HCEC 1CT (cell line): ENCODE measurements at places on chromosomes 11 and 22.

GRCh38 chr11:66373265-66373664, 1.7 kb upstream of the SLC29A2 start:
- DNase-seq: no peak

- DNase-seq: peak; percentile 64
Measured at GRCh38 chr22:40176921-40177737, 596 bp upstream of the TNRC6B start.

GRCh38 chr11:116217006-116217405, 555.8 kb downstream of the BUD13 start:
- no peak for DNase-seq

GRCh38 chr11:36741515-36741914, 143.5 kb upstream of the RAG2 start:
- no peak for DNase-seq

- no peak for DNase-seq
Measured at GRCh38 chr11:65266210-65266609, 4.4 kb downstream of the POLA2 start.

- peak; percentile 31 for DNase-seq
Measured at GRCh38 chr11:44814881-44815592, 88.3 kb downstream of the TSPAN18 start.

- DNase-seq: no peak
Measured at GRCh38 chr11:128179039-128179438, 408.3 kb downstream of the ETS1 start.

DNA sequence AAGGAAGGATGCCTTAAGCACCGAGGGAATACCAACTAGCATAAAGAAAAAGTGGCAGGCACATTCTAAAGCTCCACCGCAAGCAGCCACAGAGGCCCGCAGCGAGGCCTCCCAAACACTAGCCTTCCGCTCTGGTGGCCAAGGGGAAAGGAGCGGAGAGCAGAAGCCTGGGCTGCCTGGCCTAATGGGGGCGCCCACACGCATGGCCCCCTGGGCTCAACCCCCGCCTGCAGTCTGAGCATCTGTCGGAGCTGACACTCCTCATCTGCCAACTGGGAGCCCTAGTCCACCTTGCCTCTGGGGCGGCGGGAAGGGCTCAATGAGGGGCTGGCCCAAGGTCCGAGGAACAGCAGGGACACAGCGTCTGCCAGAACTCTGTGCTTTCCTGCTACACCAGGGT, 50.1 kb upstream of the WNT11 start:
- no peak for DNase-seq

- no peak for DNase-seq
Measured at GRCh38 chr11:69439127-69439526, 42.3 kb upstream of the LINC01488 start.

DNA sequence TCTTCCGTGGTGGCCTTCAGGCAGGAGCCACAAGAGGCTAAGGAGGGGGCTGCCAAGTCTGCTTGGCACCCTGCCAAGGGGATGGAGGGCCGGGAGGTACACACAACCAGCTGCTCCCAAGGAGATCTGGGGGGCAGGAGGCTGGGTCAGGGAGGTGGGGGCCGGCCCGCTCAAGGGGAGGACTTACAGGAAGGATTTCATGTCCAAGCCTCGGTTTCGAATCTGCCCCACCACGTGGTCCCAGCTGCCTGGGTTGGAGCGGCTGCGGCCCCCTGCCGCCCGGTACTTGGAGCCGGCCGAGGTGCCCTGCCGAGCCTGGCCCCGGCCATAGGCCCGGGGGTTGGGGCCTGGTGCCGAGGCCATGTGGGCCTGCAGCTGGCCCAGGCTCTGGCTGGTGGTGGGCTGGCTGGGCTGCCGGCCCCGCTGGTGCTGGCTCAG, 33.5 kb downstream of the LRRC10B start:
- no peak for DNase-seq

- DNase-seq: no peak
Measured at GRCh38 chr11:128941110-128941509, 1.6 kb downstream of the TP53AIP1 start.

DNA sequence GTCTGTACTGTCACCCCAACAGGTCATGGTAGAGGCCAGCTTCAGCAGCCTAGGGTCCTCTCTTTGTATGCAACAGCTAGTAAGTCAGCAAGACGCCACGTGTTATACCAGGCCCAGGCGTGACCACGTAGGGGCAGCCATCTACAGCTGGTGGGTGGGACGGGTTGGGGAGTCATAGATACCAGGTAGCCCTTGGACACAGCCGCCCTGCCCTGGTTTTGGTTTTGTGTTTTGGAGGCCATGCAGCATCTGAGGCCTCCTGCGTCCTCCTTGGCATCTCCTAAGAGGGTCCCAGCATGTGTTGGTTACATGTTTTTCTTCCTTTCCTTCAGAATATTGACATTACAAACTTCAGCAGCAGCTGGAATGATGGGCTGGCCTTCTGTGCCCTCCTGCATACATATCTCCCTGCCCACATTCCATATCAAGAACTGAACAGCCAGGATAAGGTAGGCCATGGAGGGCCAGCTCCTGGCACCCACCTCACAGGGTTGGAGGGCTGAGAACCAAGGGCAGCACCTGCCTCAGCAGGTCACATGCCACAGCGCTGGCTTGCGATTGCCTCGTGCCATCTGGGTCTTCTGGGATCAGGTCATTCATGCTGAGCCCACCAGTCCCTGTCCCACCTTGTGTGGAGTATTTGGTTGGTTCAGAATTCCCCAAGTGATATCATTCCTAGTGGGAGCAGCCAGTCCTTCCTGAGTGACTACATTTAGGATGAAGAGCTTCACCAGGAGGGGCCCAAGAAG, 16.0 kb upstream of the ADORA2A start:
- DNase-seq: no peak

DNA sequence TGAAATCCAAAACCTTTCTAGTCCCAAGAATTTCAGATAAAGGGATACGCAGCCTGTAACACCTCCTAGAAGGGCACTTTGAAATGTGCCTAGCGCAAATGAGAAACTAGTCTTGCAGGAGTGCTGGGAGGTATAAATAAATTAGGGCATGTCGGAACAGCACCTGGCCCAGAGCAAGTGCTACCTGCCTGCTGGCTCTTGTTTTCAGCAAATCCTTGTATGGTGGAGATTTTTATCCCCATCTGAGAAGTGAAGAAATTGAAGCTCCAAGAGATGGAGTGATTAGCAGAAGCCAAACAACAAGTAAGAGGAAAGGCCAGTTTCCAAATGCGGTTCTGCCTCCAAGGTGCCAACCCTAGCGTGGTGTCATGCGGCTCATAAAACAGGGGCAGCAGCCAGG, 36.7 kb upstream of the TFIP11 start:
- no peak for DNase-seq

GRCh38 chr11:105155679-105156078, 16.1 kb upstream of the CARD18 start:
- no peak for DNase-seq

- DNase-seq: no peak
Measured at GRCh38 chr22:25137577-25138525, 61.8 kb upstream of the CRYBB3 start.

- DNase-seq: no peak
Measured at GRCh38 chr11:1281326-1281973, 28.0 kb downstream of the TOLLIP start.

GRCh38 chr11:76237000-76237649, 30.8 kb upstream of the WNT11 start:
- no peak for DNase-seq

DNA sequence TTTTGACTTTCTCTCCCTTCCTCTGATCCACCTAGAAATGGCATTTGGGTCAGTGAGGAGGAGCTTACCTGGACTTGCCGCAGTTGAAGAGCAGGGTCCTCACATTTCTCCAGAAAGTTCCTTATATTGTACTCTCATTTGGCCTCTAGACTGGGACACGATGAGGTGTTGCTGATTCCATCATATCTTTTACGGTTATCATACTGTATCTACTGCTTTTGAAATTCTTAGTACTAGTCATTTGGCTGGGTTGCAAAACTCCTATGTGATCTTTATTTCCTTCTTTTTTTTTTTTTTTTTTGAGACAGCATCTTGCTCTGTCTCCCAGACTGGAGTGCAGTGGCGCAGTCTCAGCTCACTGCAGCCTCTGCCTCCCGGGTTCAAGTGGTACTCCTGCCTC, 58.7 kb upstream of the FAM181B start:
- no peak for DNase-seq

GRCh38 chr22:49892226-49892899, 25.9 kb downstream of the ALG12 start:
- no peak for DNase-seq

- DNase-seq: peak; percentile 18
Measured at GRCh38 chr11:126816645-126817044, 183.9 kb downstream of the KIRREL3 start.

GRCh38 chr22:17814830-17815229, 40.6 kb upstream of the BID start:
- no peak for DNase-seq

GRCh38 chr22:36891646-36892045, 21.8 kb upstream of the CSF2RB start:
- DNase-seq: no peak

GRCh38 chr22:42613872-42614301, 796 bp downstream of the POLDIP3 start:
- DNase-seq: peak; percentile 18

- peak; percentile 45 for DNase-seq
Measured at GRCh38 chr11:33362051-33362910, 105.1 kb downstream of the HIPK3 start.

- no peak for DNase-seq
Measured at GRCh38 chr11:61955422-61956135, 5.4 kb downstream of the BEST1 start.

DNA sequence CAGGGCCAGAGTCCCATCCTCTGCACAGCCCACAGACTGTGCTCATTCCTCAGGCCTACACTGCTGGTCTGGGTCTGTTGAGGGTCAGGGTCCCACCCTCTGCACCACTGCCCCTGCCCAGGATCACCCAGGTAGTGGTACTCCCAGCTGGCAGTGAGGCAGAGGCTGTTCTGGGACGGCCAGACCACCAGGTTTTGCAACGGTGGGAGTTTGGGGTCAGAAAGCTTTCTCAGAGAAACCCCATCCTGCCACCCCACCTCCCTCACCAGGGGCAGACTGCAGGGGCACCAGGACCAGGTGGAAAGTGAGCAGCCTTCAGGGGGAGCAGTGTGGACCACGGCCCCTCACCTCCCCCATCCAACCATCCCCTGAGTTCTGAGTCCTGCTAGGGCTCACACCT, 10.8 kb downstream of the NPTXR start:
- no peak for DNase-seq

DNA sequence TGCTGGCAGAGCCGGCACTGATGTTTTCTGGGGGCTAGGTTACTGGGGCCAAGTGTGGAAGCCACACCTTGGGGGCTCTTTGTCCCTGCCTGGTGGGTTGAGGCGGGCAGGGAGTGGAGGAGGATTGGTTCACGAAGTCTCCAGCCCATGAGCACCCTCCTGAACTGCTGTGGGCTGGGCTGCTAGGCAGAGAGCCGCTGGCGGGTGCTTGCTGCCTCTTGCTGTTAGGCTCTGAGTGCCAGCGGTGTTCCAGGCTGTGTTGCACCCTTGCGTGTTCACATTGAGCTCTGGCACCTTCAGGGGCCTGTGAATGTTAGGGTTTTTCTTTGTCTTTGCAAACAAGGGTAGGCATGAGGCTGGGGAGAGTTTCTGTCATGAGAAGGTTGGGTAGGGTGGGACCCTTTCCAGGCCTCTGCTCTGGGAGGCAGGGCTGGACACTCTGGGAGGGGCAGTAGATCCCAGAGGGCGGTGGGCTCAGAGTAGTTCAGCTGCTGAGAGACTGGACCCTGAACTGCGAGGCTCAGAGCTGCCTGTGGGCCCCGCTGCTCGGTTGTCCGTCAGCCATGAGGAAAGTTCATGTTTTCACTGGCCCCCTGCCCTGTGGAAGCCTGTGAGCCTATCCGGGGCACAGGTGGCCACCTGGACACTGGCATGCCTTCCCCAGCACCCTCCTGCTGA, 24.0 kb upstream of the TMEM191C start:
- no peak for DNase-seq

- DNase-seq: no peak
Measured at GRCh38 chr11:84437071-84437980, 1151.2 kb upstream of the CCDC90B start.

- DNase-seq: no peak
Measured at GRCh38 chr22:39724390-39724789, 153.8 kb downstream of the CACNA1I start.

DNA sequence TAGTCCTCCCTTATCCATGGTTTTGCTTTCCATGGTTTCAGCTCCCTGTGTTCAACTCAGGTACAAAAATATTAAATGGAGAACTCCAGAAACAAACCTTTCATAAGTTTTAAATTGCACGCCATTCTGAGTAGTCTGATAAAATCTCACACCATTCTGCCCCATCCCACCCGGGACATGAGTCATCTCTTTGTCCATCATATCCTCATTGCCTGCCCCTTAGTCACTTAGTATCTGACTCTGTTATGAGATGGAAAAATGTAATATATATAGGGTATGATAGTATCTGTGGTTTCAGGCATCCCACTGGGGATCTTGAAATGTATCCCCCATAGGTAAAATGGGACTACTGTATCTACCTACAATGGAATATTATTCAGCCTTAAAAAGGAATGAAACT, 35.5 kb upstream of the FGF3 start:
- DNase-seq: peak; percentile 56

GRCh38 chr11:5405173-5405572, 16.7 kb upstream of the OR51Q1 start:
- no peak for DNase-seq
